ENCODE measurements at places on chromosomes 13 and 19. TPM values are rescaled to one million over a fixed set of nuclear protein-coding genes. Genes with fewer than 3 reads are reported as not detected.

The SIAH3 gene
- not detected for total RNA-seq

The LRRC25 gene
- total RNA-seq, result not detected

The C2CD4C gene
- total RNA-seq, result 0.20 TPM

The KLK7 gene
- not detected for total RNA-seq

GRCh38 chr13:108249150-108249549 lies 20.4 kb upstream of the TNFSF13B start:
- DNase-seq, result no peak

DNA sequence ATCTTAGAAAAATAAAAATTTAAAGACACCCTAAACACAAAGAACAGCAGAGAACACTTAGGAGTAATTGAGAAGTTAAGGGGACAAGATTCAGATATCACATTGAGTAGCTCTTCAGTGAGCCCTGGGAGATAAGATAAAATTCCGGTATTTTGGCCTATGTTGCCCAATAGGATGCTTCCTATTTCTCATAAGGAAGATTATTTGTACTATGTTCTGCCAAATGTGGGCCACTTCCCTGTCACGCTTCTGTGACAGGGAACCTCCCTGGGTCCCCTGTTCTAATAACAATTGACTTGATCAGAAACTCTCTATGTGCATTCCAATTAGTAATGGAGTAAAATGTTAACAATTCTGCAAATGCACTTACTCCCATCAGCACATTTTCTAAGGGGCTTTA lies 310.7 kb downstream of the MYO16 start:
- DNase-seq, result no peak

DNA sequence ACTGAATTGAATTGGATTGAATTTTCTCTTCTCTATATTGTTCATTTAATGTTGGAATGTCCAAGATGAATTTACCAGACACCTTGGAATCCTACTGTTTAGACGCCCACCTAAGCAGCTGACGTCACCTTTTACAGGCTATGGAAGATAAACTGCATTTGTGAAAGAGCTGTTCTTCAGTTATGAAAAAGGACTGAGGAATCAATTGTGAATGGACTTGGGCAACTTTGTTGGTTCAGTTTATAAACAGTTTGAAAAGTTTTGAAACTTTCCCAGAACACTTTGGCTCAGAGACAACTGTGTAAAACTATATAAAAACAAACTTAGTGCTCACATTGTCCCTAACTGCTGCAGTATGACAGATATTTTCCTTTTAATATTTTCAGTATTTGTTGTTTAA lies 590.8 kb upstream of the SPRY2 start:
- DNase-seq, result no peak

Measured in pulmonary artery endothelial cell (primary cell).